ENCODE measurements at places on chromosomes 4 and X. TPM values are rescaled to one million over a fixed set of nuclear protein-coding genes. Genes with fewer than 3 reads are reported as not detected.

DCAF12L1 gene
- 4.4 TPM for total RNA-seq

ZMAT1 gene
- total RNA-seq: 0.87 TPM

LDB2 gene
- 94.0 TPM for total RNA-seq

TBX22 gene
- total RNA-seq: 1.3 TPM

LUZP4 gene
- 0.33 TPM for total RNA-seq

FAT1 gene
- 83.9 TPM for total RNA-seq

GRCh38 chr4:162163892-162164759, at the start of gene FSTL5:
Gene FSTL5, minus strand, starts transcription at chr4:162164000. Its CDS starts 52,604 bp downstream, at chr4:162111396.
- DNase-seq: peak; percentile 76

GRCh38 chr4:47203593-47203992, 172.2 kb downstream of the GABRB1 start:
- DNase-seq: no peak

GRCh38 chrX:22340022-22340616, 67.4 kb downstream of the CBLL2 start:
- DNase-seq: no peak

- DNase-seq: no peak
These were observed 215.6 kb downstream of the PALLD start for GRCh38 chr4:168712316-168712890.

DNA sequence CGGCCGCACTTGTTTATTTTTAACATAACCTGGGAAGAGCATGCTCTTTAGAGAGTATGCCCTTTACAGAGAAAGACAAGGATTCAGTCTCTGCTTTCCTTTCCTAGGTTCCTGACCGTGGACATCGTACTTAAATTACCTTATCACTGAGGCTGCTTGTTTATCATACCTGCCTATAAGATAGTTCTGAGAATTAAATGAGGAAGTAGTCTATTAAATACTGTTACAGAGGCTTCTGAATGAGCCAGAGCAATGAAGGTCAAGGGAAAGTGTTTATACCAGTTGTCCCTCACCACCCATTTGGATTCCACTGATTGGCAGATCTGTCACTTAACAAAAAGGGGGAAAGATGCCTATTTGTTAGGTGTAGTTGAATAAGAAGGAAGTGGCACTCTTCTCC, 10.0 kb downstream of the TXLNG start:
- DNase-seq: no peak

DNA sequence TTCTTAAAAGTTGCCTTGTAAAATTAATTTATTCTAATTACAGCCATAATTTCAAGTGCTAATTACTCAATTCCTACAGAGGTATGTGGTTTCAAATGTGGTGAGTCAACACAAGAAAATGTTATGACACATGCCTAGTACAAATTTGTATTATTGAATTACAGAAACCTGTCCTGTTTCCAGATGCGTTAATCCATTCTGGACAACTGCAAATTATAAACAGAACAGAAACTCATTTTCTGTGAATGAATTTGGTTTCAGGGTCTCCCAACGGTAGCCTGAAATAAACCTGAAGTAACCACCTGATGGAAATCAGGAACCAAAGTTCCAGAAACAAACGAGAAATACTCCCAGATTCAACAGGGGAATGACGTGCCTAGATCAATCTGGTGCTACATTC, 328.6 kb upstream of the F9 start:
- DNase-seq: no peak

DNA sequence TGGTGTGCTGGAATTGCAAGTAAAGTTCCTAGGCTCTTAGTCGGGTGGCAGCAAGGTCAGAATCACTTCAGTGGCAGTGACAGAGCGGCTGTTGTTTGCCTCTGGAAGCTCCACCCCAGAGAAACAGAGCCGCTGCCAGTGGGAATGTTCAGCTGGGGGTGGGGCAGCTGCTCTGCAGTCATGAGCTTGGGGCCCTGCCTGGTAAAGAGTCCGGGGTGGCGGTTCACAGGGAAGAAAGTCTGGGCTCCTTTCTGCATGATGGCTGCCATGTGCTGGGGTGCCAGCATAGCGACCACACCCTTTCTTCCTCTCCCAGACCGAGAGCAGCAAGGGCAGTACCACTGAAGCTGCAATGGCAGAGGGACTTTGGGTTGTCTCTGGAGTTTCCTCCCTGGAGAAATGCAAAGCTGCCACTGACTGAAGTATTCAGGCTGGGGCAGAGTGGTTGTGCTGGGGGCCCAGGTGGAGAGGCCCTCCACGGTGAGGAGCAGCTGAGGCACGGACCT, 108.8 kb upstream of the CENPE start:
- DNase-seq: peak; percentile 17

GRCh38 chrX:44903107-44903506, 30.1 kb downstream of the KDM6A start:
- no peak for DNase-seq

Data from H7 (cell line).